ENCODE measurements at places on chromosomes 1 and 21. TPM values are rescaled to one million over a fixed set of nuclear protein-coding genes. Genes with fewer than 3 reads are reported as not detected.

HENMT1 gene
- total RNA-seq, result 2.0 TPM

CYP4Z1 gene
- total RNA-seq, result not detected

DHRS3 gene
- total RNA-seq, result 2.2 TPM

LCE1E gene
- 0.37 TPM for total RNA-seq

LIN28A gene
- total RNA-seq, result not detected

SLC2A5 gene
- 3.1 TPM for total RNA-seq

SPOCD1 gene
- 39.7 TPM for total RNA-seq

CRYAA gene
- not detected for total RNA-seq

SPAG17 gene
- total RNA-seq, result not detected

PRRX1 gene
- 523 TPM for total RNA-seq

OR14I1 gene
- not detected for total RNA-seq

CHRM3 gene
- not detected for total RNA-seq

DDR2 gene
- total RNA-seq, result 196 TPM

SLC1A7 gene
- total RNA-seq, result not detected

CFAP107 gene
- not detected for total RNA-seq

HUNK gene
- under 0.01 TPM for total RNA-seq

CIART gene
- total RNA-seq, result 1.2 TPM

KRTAP19-5 gene
- total RNA-seq, result not detected
